Ascending aorta (tissue), 2 donors: ENCODE measurements at places on chromosomes 5 and 9.

GRCh38 chr9:129803676-129804060 lies 684 bp downstream of the TOR1B start:
- no peak for DNase-seq

DNA sequence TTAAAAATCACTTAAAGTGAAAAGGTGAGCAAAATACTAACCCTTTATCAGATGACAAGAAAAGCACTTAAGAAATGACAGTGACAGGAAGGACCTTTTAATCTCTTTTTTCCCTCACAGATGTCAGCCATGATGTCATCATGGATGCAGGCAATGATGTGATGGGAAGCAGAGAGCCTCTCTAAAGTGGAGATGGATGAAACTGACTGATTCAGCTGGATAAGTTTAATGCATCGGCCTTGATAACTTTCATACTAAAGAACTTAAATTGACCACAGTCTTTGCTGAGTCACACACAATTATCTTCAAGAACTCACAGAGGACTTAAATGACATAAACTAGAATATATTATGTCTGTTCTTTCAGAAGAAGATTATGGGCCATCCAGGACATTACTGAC lies 153.2 kb upstream of the FGF10 start:
- DNase-seq, result no peak

- DNase-seq, result no peak
These were observed 39.7 kb upstream of the RNU6ATAC start for GRCh38 chr9:134204041-134204440.

DNA sequence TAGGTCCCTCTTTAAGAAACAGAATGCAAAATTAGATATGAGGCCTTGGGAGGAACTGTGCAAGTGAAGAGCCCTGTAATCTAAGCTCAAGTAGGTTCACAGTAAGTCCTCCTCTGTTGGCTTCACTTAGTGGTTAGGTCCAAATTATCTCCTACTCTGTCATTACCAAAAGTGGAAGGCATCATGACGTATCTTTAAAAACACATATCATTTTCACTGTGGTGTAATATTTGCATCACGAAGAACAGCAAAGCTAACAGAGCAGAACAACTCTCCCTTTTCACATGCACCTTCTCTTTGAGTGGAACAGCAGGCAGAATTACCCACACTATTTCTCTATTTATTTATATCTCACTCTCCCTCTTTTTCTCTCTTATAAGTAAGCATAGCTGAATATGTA lies 240.5 kb upstream of the CCNH start:
- no peak for DNase-seq

GRCh38 chr9:34675869-34676268 lies 13.4 kb upstream of the CCL27 start:
- no peak for DNase-seq

GRCh38 chr9:3650994-3651622 lies 125.3 kb upstream of the RFX3 start:
- DNase-seq, result no peak

- peak; percentile 16 for DNase-seq
These were observed 3.3 kb downstream of the HK3 start for GRCh38 chr5:176895831-176896230.

- no peak for DNase-seq
These were observed 13.7 kb upstream of the CKMT2 start for GRCh38 chr5:81219389-81219788.

DNA sequence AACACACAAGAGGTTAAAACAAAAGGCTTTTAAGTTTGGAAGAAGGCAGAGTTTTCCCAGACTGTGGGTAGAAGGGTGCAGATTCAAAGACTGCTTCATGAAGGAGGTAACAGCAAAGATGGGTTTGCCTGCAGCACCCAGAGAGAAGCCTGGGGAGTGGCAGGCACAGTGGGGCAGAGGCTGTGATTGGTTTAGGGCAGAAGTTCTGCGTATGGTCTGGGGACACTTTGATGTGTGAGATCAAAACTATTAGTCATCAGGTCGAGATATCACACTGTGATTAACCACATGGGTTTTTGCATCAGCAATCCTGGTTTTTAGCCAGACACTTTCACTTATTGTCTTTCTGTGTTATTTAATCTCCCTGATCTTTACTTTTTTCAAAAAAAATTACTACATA lies 188.8 kb upstream of the GLRA1 start:
- DNase-seq, result no peak

DNA sequence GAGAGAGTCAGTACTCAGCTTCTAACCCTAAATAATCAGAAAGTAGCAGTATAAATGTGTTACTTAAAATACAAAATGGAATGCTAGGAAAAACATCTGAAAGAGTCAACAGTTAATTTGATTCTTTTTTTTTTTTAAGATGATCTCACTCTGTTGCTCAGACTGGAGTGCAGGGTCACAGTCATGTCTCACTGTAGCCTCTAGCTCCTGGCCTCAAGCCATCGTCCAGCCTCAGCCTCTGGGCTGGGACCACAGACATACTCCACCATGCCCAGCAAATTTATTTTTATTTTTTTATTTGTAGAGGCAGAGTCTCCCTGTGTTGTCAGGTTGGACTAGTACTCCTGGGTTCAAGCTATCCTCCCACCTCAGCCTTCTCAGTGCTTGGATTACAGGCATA lies 424.9 kb downstream of the IRX2 start:
- no peak for DNase-seq

DNA sequence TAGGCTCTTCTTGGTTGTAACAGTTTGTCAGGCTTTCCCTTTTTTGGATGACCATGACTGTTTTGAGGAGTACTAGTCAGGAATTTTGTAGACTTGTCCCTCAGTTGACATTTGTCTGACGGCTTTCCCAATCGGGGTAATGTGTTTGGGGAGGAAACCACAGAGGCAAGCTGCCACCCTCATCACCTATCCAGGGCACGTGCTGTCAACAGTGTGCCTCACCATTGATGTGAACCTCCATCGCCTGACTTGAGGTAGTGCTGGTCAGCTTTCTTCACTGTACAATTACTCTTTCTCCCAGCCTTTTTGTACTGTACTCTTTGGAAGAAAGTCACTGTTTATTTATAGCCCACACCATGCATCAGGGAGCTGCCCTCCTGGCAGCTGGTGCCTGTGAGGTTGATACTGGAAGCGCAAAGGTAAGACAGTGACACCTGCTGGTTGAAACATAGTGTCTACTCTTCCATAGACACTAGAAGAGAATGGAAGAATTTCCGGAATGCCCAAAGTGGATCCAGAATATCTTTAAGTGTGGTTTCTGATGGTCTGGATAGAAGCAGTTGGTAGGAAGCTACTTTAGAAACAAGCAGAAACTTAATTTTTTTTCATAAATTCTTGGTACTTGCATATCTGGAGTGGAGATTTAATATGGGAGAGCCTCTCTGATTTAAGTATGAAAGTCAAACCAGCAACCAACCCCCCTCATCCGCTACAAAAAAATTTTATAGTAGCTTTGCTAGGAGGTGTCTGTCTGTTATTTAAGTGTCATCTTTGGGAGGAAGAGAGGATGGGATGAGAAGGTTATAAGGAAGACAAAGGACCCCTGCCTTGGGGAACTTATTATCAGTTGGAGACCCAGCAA lies 69.3 kb downstream of the SNX30 start:
- no peak for DNase-seq

- DNase-seq, result peak; percentile 28
These were observed 4.4 kb downstream of the SLC22A4 start for GRCh38 chr5:132298298-132299212.

- DNase-seq, result no peak
These were observed 24.8 kb upstream of the IL6ST start for GRCh38 chr5:56019306-56020272.

DNA sequence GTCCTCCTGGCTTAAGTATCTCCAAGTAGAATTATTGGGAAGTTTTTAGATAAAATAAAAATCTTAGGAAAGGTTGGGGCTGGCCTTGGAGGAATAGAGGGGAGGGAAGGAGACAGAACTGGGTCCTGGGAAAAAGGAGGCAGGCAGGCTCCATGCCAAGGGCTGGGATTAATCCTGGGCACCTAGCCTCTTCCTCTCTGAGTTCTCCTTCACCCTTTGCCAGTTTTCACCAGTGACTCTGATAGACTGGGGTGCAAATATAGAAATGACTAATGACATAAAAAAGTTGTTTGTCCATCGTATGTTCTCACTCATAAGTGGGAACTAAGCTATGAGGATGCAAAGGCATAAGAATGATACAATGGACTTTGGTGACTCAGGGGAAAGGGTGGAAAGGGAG lies 81.9 kb downstream of the RMI1 start:
- no peak for DNase-seq

GRCh38 chr9:114238891-114239875 lies 83.7 kb upstream of the ORM1 start:
- DNase-seq, result no peak

DNA sequence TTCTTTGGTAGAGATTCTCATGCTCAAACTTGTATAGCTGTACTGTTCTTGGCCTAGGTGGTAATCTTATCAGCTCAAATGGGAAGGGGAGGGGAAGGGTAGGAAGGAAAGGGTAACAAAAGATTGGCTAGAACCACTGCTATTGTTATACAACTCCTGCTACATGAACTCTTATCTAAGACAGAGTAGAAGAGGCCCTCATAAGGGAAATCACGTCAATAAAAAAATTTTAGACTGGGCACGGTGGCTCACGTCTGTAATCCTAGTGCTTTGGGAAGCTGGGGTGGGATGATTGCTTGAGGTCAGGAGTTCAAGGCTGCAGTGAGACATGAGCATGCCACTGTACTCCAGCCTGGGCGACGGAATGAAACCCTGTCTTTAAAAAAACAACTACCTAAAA lies 15.9 kb downstream of the STOM start:
- DNase-seq, result no peak

- DNase-seq, result no peak
These were observed 105.3 kb upstream of the FCN2 start for GRCh38 chr9:134775081-134775951.

- DNase-seq, result no peak
These were observed 125.2 kb downstream of the ZNF608 start for GRCh38 chr5:124621279-124621678.

- DNase-seq, result no peak
These were observed 361.9 kb upstream of the CDH6 start for GRCh38 chr5:30831605-30832004.

DNA sequence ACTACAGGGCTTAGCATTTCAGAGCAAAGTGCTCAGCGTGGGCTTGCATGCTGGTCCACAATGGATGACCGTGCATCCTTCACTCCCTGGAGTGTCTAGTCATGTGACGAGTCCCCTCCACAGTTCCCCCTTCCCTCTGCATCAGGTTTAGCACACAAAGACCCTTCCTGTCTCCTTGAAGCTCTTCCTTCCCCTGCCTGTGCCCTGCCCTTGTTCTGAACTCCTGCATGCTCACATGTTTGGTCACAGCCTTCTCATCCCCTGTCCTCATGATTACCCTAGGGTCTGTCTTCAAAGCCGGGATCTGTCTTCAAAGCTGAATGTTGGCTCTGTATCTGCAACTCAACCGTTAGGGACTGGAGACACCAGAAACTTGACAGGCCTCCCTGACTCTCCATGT lies 388.9 kb downstream of the SEMA5A start:
- DNase-seq, result no peak

GRCh38 chr5:616484-617039 lies 4.4 kb downstream of the CEP72 start:
- DNase-seq, result no peak

- no peak for DNase-seq
These were observed 2.7 kb downstream of the NRG2 start for GRCh38 chr5:140040358-140040757.

- DNase-seq, result no peak
These were observed 70.4 kb upstream of the SLC1A3 start for GRCh38 chr5:36535859-36536615.

DNA sequence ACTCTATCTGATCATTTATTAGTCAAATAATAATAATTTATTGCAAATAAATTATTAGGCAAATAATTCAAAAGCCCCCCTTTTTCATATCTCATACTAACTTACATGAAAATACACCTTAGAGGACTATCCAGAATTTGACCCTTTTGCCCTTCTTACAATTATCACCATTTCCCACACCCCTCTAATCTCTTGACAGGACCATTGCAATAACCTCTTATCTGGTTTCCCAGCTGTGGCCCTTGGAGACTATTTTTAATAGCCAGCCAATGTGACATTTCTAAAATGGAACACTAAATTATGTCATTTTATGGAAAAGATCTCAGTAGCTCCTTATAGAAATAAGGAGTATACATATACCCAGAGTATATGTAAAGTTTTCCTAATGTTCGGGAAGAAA lies 588.4 kb upstream of the COX7C start:
- DNase-seq, result no peak

DNA sequence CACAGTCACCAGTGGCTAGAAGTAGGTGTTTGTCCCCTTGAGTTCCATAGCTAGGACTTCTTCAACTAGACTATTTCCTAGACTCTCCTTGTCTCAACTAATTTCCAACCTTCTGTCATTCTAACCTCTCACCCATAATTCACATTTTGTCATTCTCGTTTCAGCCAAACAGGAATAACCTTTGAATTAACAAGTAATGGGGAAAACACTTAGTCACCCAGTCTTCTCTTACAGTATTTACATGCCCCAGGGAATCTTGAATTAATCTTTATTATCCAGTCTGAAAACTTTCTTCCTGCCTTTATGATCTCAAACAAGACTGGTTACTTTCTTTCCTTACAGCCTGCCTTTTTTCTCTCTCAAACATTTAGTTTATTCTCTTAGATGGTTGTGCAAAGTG lies 63.3 kb upstream of the RUSC2 start:
- DNase-seq, result no peak

DNA sequence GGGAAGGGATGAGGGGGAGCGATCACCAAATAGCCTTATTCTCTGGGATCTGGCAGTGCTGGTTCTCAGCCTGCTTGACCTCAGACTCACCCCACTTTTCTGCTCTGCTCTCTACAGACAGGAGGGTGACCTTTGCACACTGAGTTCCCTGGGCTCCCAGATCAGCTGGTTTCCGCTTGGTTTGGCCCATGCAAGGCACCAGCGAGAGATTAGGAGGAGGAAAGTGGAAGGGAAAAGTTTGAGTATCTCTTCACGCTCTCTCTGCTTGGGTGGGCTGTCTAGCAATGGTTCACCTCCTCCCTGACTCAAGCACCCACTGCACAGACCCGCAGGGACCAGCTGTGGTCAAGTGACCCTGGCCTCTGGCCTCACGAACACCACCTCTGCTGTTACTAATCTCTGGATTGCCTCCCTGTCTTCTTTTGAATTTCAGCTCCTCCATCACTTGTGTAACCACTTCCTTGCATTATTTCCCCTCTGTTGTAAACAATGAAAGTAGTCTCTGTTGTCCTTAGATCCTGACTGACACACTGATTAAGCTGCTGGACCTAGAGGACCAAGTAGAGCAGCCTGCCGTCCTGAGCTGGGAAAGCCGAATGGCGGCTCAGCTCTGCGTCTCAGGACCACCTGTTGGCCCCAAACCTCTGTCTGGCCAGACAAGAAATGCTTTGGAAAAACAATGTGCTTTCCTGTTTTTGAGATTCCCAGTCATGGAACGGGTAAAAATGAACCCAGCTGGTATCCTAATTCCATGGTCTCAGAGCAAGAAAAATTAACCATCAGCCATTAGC lies 186.6 kb downstream of the CRB2 start:
- DNase-seq, result no peak

GRCh38 chr5:109246841-109247592 lies 162.8 kb downstream of the PJA2 start:
- DNase-seq, result no peak

DNA sequence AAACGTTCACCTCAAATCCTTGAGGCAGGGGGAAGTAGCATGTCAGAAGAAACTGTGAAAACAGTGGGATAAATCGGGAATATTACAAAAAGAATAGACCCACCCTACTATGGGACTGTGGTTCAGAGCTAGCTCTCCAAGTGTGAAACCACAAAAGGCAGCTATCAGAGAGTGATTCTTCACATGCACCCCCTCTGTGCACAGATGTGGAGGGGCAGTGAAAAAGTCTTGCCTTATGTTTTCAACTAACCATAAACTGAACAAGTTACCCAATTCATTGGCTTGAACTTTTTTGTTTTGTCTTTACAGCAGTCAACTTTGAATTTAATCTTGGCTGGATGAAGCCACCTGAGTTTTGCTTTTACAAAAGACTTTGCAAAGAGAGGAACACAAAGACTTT lies 98.8 kb upstream of the NR4A3 start:
- no peak for DNase-seq
